ENCODE measurements at places on chromosomes 3 and 15. TPM values are rescaled to one million over a fixed set of nuclear protein-coding genes. Genes with fewer than 3 reads are reported as not detected.

RFTN1 gene
- 16.1 TPM for total RNA-seq

DNA sequence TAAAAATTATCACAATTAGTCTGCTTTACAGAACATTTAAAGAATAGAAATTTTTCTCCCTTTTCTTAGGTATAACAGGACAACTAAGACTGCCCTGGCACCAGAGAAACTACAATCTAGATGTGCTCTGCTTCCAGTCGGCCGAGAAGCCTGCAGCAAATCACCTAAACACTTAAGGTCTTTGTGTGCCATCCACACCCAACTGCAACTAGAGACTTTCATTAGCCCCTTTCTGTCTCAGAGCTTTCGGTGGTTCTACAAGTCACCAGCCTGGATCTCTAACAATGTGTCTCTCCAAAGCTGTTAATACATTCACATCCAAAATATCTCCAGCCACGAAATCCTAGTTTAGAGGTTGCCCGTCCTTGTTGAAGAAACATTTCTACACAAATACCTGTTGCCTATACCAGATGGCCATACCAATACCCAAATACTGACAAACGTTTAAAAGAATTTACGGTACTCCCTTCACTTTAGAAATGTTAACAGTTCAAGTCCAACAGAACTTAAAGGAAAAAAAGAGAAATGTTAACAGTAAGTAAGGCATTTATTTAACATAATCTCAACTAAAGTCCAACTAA is 6.7 kb downstream of the PRC1 start:
- no peak for DNase-seq

KCNMB2 gene
- total RNA-seq: not detected

DNA sequence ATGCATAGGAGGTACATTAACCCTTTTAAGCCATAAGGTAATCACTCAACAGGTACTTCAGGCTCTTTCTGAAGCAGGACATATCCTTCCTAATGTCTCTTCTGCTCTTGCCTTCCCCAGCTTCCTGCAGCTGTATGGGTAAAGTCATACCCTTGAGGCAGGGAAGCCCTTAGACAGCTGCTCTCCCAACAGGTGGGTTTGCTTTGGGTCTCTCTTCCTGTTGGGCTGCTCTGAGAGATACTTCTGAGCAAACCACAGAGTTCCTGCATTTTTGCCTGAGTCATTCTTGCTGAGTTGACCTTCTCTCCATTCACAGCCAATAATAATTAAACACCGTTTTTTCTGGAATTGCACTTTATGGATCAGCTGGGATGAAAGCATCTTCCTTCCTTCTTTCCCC is 2.0 kb upstream of the TRAT1 start:
- DNase-seq: no peak

SPATA12 gene
- not detected for total RNA-seq

DNA sequence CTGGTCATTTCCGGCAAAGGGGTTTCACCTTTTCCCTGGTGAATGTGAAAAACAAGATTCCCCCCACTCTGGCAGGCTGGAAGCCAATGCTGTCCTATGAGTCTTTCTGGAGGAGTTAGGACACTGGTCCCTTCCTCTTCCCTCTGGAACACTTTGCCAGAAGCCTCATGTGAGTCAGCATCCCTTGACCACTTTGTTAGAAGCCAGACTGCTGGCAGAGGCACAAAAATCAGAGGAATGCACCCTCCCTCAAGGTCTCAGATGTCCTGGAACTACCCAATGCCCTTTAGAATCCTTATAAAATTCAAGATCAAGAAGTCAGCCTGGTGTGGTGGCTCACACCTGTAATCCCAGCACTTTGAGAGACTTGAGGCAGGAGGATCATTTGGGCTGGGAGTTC is 26.6 kb downstream of the ITGB5 start:
- peak; percentile 50 for DNase-seq

EPHB1 gene
- total RNA-seq: 21.2 TPM

DNA sequence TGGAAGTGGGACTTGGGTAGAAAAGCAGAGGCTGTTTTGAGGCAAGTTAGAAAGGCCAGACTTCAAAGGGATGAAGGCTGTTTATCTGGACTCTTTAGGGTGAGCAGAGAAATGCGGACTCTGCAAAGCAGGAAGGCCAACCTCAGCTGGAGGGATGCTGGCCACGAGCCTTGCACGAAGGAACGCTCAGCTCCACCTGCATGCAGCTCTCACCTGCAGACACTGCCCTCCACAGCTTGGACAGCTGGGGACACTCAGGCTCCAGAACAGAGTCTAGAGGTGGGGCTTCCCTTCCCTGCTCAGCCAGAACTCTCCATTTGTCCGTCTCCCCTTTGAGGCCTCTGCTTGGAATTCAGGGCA is 229.7 kb downstream of the ADAMTS17 start:
- DNase-seq: no peak

DNA sequence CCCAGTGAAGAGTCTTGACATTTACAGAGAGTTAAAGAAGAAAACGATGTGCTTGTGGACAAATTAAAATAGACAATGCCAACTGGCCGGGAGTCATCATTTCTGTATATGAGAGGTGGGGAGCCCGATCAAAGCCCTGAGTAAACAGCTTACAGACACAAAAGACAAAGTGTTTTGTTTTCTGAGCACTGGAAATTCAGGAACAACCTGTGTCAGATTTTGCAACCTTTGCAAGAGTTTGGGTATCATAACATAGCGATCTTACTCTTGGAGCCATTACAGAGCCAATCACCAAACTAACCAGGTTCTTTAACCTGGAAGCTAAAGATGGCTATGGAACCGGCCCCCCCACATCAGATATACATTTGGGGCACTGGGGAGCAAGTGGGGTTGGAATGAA is 101.9 kb upstream of the LRIG1 start:
- DNase-seq: peak; percentile 85
